Stimulated activated CD8-positive, alpha-beta memory T cell treated with anti-CD3 and anti-CD28 coated beads, Interleukin-15, amount 100 ng/mL, for 1 hour (primary cell): ENCODE measurements at places on chromosomes 1 and 21.

DNA sequence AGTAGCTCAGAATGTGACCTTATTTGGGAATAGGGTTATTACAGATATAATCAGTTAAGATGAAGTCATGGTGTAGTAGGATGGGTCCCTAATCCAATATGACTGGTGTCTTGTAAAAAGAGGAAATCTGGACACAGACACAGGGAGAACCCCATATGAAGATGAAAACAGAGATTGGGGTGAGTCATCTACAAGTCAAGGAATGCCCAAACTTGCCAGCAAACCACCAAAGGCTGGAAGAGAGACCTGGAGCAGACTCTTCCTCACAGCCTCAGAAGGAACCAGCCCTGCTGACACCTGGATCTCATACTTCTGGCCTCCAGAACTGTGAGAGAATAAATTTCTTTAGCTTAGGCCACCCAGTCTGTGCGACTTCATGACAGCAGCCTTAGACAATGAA is 29.9 kb downstream of the KRTAP19-8 start:
- no peak for DNase-seq

DNA sequence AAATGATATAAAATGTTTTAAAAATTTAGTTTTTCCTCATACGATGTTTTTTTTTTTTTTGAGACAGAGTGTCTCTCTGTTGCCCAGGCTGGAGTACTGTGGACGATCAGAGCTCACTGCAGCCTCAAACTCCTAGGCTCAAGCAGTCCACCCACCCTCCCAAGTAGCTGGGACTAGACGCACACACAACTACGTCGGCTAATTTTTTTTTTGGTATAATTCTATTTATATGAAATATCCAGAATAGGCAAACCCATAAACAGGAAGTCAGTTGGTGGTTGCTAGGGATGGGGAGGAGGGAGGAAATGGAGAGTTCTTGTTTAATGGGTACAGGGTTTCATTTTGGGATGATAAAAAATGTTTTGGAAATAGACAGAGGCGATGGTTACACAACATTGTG is 56.5 kb downstream of the WARS2 start:
- DNase-seq = no peak

DNA sequence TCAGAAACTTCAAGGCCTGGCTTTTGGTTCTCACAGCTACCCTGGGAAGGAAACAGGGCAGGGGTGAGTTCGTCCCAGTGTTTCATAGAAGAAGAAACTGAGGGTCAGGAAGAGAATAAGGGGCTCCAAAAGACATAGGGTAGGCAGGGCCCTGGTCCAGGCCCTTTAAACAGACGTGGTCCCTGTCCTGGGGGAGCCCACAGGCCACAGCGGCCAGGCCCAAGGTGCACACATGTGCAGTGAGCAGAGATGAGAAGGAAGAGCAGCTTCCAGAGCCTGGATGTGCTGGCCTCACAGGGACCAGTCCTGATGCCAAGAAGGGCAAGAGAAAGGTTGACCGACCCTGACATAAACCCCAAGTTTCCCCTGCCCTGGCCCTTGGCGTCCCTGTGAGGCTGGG is 295.4 kb upstream of the VAMP3 start:
- no peak for DNase-seq

DNA sequence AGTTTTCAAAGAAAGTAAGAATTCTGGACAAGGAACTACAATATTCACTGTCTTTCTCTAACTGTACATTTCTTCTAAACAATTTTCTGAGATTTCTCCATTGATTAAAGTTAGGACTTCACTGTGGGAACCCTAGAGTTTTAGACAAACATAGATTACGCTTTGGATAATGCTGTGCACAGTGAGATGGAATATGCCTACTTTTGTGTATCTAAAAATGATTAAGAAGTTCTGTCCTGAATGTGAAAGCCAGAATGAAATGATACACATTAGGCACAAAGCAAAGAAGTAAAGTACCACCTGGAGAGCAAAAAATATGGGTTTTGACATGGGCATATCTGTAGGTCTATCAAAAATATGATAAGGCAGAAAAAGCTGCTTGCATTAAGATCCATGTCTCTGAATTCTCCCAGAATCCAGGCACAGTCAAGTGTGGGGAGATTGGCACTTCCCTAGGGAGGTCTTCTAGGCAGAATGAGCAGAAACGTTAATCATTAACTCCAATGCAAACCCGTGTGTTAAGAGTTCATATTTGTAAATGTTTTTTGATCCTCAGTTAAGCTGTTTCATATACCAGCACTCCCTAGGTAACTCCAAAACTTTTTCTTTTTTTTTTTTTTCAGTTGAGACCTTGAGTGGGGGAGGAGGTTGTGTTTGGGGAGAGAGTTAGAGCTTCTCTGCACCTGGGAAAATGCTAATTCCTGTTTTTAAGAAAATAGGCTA is 467.1 kb downstream of the LMO4 start:
- no peak for DNase-seq

- no peak for DNase-seq
Measured at GRCh38 chr1:151293093-151293492, 11.0 kb downstream of the ZNF687 start.

DNA sequence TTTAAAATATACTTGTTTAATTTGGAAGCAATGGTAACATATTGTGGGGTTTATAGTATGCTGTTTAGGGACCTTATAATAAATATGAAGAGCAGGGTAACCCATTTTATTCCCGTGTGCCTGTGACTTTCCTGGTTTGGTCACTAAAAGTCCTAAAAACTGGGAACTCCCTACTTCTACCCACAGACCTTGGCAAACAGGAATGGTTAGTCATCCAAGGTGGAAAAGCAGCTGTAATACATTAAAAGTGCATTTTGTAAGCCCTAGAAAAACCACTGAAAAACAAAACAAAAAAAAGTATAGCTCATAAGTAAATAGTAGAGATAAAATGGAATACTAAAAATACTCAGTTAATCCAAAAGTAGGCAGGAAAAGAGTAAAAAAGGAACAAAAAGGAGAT is 538.9 kb downstream of the LMO4 start:
- no peak for DNase-seq

DNA sequence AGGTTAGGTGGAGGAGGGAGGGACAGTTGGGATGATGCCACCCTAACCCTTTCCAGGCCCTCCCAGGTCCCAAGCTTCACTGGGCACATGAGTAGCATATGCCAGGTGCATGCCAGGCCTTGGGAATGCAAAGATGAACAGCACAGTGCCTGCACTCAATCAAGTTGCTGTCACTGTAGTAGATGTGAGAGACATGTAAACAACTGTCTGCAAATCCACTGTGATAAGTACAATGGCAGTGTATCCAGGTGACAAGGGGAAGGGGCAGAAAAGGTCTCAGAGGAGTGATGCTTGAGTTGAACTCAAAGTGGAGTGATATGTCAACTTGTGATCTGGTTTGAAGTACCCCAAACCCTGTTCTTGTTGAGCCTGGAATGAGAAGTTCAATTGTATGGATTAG is 49.5 kb upstream of the LRRN2 start:
- DNase-seq = no peak
